ENCODE measurements at places on chromosomes 3 and 15.

GRCh38 chr15:68631601-68632051, 52.8 kb downstream of the CORO2B start:
- DNase-seq, result no peak

- DNase-seq, result no peak
Observed at GRCh38 chr3:190970560-190970959, 108.1 kb upstream of the GMNC start.

GRCh38 chr15:89123181-89123525, 34.9 kb downstream of the ABHD2 start:
- no peak for DNase-seq

- no peak for DNase-seq
Observed at GRCh38 chr15:88627463-88627862, 6.3 kb downstream of the AEN start.

- DNase-seq, result no peak
Observed at GRCh38 chr3:99938270-99938911, 120.7 kb downstream of the CMSS1 start.

DNA sequence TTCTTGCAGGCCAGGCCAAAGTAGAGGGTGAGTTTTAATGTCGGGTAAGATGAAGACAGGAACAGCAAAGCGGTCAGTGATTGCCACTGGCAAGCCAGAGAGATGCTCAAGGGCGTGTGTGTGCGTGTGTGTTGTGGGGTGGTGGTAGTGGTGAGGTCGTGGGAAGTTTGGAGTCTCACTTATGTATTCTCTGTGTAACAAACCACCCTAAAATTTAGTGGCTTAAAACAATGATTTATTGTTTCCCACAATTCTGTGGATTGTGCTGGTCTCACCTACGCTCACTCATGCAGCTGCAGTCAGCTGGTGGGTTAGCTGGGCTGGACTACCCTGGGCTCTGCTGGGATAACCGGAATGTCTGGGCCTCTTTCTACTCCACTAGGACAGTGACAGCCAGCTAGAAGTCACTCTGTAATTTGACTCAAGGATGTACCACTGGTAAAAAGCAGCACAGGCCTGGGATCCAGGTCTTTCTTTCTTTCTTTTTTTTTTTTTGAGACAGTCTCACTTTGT, 50.9 kb upstream of the BHLHE40 start:
- no peak for DNase-seq

Data from neuronal stem cell (in vitro differentiated cells).